ENCODE measurements at places on chromosomes 11 and 22.

GRCh38 chr11:15758857-15759465, 597.4 kb downstream of the SOX6 start:
- no peak for DNase-seq

GRCh38 chr11:116144387-116144958, 628.3 kb downstream of the BUD13 start:
- DNase-seq = no peak

GRCh38 chr11:127818625-127819024, 768.7 kb downstream of the ETS1 start:
- no peak for DNase-seq

GRCh38 chr11:87421422-87421821, 383.7 kb downstream of the TMEM135 start:
- peak; percentile 90 for DNase-seq

GRCh38 chr11:85758026-85758425, 52.9 kb downstream of the SYTL2 start:
- no peak for DNase-seq

- DNase-seq = no peak
Observed at GRCh38 chr22:43473441-43473840, 61.6 kb downstream of the MPPED1 start.

DNA sequence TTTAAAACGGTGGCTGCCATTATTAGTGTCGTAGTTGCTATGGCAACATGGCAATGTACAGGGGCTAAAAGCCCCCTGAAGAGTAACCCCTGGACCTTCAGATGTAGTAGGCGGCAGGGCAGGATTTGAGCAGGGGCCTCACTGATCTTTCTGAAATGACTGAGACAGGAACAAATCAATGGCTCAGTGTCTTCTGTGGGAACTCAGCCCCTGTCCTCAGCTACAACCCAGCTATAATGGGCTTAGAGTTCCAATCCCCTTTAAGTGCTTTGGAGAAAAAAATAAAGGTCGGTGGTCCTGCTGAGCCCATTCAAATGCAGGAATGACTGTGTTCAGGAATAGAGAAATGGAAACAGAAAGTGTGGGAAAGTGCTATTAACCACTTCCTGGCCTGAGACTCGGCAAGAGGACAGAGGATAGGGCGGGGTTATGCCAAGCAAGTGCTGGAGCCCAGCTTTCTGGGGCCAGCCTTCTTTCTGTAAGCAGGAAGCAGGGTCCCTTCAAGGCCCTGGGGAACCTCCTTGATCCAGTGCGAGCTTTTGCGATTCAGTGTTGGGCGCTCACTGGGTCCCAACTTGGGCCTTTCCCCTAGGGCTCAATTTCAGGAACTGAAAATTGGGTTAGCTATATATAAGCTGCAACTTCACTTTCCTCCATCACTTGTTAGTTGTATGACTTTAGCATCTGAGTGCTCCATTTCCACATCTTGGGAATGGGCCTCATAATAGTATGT, 6.1 kb upstream of the CD82 start:
- peak; percentile 77 for DNase-seq

- DNase-seq = peak; percentile 75
Observed at GRCh38 chr22:36286096-36286957, 33.4 kb downstream of the APOL1 start.

- no peak for DNase-seq
Observed at GRCh38 chr22:35413624-35414023, 13.7 kb downstream of the MCM5 start.

DNA sequence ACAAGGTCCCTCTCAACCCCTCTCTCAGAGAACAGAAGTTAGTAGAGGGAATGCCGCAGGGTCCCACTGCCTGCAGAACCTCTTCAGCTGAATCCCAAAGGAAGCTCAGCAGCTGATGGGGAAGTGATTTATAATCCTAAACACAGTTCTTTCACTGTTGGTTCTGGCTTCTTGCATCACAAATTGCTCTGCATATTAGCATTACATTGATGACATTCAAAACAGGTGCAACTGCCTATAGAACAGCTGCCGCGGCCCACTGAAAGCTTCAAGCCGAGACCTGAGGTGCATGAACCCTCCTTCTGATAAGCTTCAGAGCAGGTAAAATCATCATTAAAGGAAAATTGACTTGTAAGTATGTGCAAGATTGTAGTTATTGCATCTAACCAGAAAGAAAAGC, 75.2 kb upstream of the KIRREL3 start:
- no peak for DNase-seq

DNA sequence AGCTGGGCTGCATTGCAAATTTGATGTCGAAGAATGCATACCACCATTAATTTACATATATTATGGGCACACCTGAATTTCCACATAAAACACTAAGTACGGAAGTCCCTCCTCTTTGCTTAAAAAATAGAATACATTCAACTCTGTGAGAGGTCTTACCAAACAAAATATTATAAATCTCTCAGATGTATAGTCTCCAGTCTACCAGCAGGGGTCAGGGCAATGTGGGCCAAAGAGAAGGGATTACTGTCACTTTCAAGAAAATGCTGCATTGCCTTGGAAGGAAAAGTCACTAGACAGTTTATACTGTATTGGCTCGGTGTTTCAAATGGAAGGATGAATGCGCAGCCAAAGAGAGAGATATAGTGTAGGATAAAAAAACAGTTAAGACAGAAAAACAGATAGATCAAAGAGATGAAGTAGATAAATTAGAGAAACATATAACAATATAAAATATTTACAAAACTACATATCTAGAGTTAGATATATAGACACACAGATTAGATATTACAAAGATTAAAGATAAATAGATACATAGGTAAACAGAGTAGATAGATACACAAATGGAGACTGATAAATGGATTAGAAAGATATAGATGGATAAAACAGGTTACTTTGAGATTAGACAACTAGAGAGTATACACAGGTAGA, 20.9 kb downstream of the SERGEF start:
- DNase-seq = peak; percentile 73

- DNase-seq = no peak
Observed at GRCh38 chr11:12175694-12176241, 65.4 kb downstream of the MICAL2 start.
